NCI-H526 treated with DMSO at 0.1 percent for 48 hours (cell line): ENCODE measurements at places on chromosomes 11 and 22.
A peak's percentile ranks its signal among the peaks of the same experiment; 100 is the strongest.

GRCh38 chr11:1393038-1393710 lies 3.4 kb downstream of the BRSK2 start:
- no peak for DNase-seq

- DNase-seq: no peak
Measured at GRCh38 chr11:1708716-1709115, 11.7 kb downstream of the KRTAP5-6 start.

GRCh38 chr11:122741613-122742300 lies 86.2 kb downstream of the UBASH3B start:
- DNase-seq: no peak

GRCh38 chr11:119093942-119094815 lies 7.5 kb downstream of the DPAGT1 start:
- DNase-seq: peak; percentile 44

GRCh38 chr11:77191823-77192495 lies 63.9 kb downstream of the MYO7A start:
- DNase-seq: peak; percentile 88

- no peak for DNase-seq
Measured at GRCh38 chr22:26527574-26528465, 15.5 kb upstream of the TFIP11 start.

- no peak for DNase-seq
Measured at GRCh38 chr22:33917744-33918406, 2.4 kb downstream of the LARGE1 start.

- DNase-seq: no peak
Measured at GRCh38 chr22:26642465-26643417, 14.6 kb upstream of the MIAT start.

DNA sequence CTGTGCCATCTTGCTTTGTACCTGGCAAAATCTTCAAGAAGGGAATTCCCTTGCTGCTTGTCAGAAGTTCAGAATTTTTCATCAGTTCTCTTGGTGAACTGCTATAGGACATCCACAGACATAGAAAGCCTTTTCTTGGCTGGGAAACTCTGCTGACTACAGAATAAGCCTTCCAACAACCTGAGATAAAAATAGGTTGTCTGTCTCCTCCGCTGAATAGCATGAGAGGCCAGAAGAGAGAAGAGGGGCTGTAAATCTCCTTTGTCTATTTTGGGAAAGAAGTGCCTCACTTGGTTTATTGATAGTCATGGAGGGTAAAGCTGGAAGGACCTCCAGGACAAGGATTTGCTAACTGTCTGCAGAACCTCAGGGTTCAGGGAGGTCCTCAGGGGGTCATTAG lies 48.2 kb downstream of the C11orf91 start:
- DNase-seq: no peak

DNA sequence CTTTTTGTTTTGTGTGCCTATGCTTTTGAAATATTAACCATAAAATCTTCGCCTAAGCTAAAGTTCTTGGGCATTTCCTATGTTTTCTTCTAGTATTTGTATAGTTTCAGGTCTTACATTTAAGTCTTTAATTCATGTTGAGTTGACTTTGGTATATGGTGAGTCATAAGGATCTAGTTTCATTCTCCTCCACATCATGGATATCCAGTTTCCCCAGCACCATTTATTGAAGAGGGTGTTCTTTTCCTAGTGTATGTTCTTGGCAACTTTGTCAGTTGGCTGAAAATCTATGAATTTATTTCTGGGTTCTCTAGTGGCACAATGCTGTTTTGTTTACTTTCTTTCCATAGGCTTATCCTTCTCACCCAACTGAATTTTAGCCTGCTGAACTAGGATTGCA lies 49.0 kb downstream of the CTSC start:
- DNase-seq: no peak

- no peak for DNase-seq
Measured at GRCh38 chr11:96706761-96707160, 316.9 kb downstream of the JRKL start.
